ENCODE measurements at places on chromosomes 12 and 14.

DNA sequence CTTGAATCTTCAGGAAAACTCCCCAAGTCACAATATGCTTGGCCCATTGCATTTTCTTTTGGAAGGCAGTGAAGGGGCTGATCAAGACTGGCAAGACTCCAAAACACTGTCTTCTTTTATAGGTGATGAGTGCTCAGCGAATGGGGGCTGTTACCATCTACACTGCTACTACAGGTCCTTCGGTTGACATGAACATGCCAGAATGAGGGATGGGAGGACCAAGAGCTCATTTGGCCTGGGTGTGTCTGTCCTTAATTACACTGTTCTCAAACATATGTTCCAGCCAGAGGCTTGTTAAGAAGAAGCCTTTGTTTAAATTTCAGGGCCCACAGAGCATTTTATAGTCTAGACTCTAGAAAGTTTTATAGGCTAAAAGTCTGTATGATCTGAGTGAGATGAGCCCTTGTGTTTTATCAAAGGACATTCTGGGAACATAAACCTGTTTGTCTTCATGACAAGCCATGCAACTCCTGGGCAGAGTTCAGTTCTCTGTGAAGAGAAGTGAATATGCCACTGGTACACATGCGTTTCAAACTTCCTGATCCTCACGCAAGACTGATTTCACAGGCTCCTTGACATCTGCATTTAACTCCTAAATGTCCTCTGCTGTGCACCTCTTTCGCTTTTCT is 4.7 kb upstream of the FAM234B start:
- no peak for DNase-seq

GRCh38 chr12:11171969-11172675 is 1.1 kb downstream of the SMIM10L1 start:
- no peak for DNase-seq

- DNase-seq: no peak
These were observed 53.3 kb downstream of the C2CD5 start for GRCh38 chr12:22491034-22491433.

DNA sequence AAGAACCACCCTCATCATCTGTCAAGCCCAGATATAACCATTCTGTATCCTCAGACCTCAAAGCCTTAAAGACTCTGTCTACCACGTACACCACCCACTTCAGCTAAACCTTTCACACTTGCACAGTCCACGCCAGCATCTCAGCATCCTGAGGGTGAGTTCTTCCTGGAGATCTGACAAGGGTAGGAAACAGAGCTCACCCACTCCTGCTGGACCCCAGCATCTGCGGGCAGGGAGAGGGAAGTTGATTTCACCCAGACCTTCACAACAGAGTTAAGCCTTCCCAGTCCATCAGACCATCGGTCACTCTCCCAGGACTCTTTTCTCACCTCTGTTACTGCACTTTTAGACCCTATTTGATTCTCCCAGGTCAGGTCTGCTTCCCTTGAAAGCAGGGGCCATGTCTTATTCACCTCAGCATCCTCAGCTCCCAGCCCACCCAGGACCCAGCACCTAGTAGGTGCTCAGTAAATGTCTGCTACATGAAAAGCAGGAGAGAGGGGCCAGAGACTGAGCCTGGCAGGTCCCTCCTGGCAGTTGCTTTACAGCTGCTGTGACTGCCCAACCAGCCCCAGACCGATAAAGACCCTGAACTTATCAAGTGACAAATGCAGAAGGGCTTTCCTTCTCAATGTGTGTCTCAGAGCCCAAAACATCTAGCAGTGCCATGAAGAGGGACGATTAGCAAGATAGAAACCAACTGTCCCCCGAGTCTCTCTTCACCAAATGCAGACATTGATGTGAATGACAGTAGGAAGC is 34.1 kb downstream of the ANO2 start:
- no peak for DNase-seq

- DNase-seq: no peak
These were observed 94.9 kb downstream of the ALG10B start for GRCh38 chr12:38411426-38411825.

DNA sequence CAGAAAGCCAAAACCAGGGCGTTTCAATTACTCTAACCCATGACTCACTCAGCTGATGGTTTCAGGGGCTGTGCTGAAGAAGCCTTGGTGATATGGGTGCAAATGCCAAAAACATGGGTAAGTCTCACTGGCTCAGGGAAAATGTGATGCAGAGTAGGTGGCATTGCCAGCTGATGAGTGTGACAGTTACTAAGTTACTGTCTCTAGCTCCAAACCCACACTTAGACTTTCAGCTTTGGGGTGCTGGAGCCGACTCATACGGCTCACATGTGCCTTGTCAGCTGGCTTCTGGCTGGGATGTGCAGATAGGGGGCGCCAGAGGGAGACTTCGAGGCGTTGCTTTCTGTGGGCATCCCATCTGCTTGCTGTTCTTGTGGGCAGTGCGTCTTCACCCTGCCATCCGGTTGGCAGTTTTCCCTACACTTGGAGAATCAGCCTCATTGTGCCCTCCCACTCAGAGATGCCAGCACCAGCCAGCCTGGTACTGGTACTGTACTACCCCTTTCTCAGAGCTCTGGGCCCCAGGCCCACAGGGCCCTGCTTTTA is 11.1 kb upstream of the KRT7 start:
- peak; percentile 16 for DNase-seq

GRCh38 chr12:3271639-3272038 is 194.5 kb downstream of the TSPAN9 start:
- DNase-seq: no peak

GRCh38 chr12:1844661-1845409 is 24.5 kb downstream of the LRTM2 start:
- DNase-seq: no peak

DNA sequence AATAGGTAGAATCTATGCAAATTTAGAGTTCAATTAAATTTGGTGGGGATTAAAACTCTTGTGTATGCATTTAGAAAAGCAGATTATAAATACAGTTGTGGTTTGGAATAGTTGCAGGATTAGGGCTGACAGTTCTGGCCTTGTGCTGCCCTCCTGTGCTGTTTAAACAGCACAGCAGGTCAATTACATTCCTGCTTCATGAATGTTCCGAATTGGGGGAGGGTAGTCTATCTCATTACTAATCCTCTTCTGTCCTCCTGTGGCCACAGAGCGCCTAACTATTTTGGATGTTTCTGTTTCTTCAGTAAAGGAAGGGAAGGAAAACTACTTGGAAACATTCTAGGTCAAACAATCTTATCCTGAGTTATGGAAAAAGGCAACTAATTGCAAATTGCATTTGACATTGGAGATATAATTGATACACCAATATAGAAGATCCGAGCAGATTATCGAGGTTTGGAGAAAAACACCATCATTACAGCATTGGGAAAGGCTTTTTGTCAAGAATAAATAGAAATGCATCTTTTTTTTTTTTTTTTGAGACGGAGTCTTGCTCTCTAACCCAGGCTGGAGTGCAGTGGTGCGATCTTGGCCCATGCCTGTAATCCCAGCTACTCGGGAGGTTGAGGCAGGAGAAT is 8.7 kb upstream of the GPR19 start:
- DNase-seq: no peak
